Brain (organoid and tissue), 16 donors: ENCODE measurements at places on chromosomes 6 and 20. TPM values are rescaled to one million over a fixed set of nuclear protein-coding genes. Genes with fewer than 3 reads are reported as not detected.

The SOX18 gene
- 7.2 TPM for polyA plus RNA-seq

The TINAG gene
- polyA plus RNA-seq: not detected

The PSORS1C2 gene
- not detected for polyA plus RNA-seq

The NEURL2 gene
- polyA plus RNA-seq: 1.9 TPM

The LPIN3 gene
- polyA plus RNA-seq: 0.25 TPM

The MAP7 gene
- 40.4 TPM for polyA plus RNA-seq

The LY6G6F gene
- polyA plus RNA-seq: not detected

The FAM83C gene
- polyA plus RNA-seq: not detected

The BPIFB2 gene
- not detected for polyA plus RNA-seq

The CCM2L gene
- polyA plus RNA-seq: 6.7 TPM

The SEMG1 gene
- polyA plus RNA-seq: not detected

The PPP1R16B gene
- polyA plus RNA-seq: 37.6 TPM

The LRRC73 gene
- 6.2 TPM for polyA plus RNA-seq

The ADGRB3 gene
- polyA plus RNA-seq: 6.2 TPM

The ADA gene
- polyA plus RNA-seq: 5.0 TPM

The GCNT2 gene
- 9.3 TPM for polyA plus RNA-seq

The ZNF391 gene
- polyA plus RNA-seq: 3.2 TPM

The PPP1R14C gene
- 1.8 TPM for polyA plus RNA-seq

The TRIM15 gene
- polyA plus RNA-seq: not detected

The PHF10 gene
- 83.0 TPM for polyA plus RNA-seq

The TREM2 gene
- polyA plus RNA-seq: 13.7 TPM

The LY6G6C gene
- not detected for polyA plus RNA-seq

The EHMT2 gene
- 168 TPM for polyA plus RNA-seq

The HTR1E gene
- polyA plus RNA-seq: 1.1 TPM

The KCNQ5 gene
- 2.0 TPM for polyA plus RNA-seq

The TEAD3 gene
- polyA plus RNA-seq: 8.9 TPM

The CRISP3 gene
- polyA plus RNA-seq: not detected

The CGA gene
- not detected for polyA plus RNA-seq

The NOTCH4 gene
- 30.2 TPM for polyA plus RNA-seq

The FAM209B gene
- polyA plus RNA-seq: not detected

The TSPO2 gene
- polyA plus RNA-seq: not detected

The KIAA1755 gene
- 9.8 TPM for polyA plus RNA-seq

The DEFB132 gene
- polyA plus RNA-seq: not detected

The HLA-DMB gene
- polyA plus RNA-seq: 12.4 TPM

The TFAP2A gene
- 18.1 TPM for polyA plus RNA-seq

The PRND gene
- not detected for polyA plus RNA-seq

The PLEKHG1 gene
- polyA plus RNA-seq: 3.6 TPM

The CDK5RAP1 gene
- polyA plus RNA-seq: 32.5 TPM

The LY6G6D gene
- not detected for polyA plus RNA-seq
